ENCODE measurements at places on chromosomes 16 and 17. TPM values are rescaled to one million over a fixed set of nuclear protein-coding genes. Genes with fewer than 3 reads are reported as not detected.

Gene SMIM36
- not detected for polyA plus RNA-seq

- H3K36me3 ChIP-seq, result peaks cover 36% of the 10 kb centered on the region
- H3K4me3 ChIP-seq, result no peak overlapping the region
- H3K4me1 ChIP-seq, result no peaks in the 10 kb centered on the region
- no peaks in the 10 kb centered on the region for H3K27me3 ChIP-seq
These were observed 22.2 kb downstream of the MEAK7 start for GRCh38 chr16:84482001-84482891.

DNA sequence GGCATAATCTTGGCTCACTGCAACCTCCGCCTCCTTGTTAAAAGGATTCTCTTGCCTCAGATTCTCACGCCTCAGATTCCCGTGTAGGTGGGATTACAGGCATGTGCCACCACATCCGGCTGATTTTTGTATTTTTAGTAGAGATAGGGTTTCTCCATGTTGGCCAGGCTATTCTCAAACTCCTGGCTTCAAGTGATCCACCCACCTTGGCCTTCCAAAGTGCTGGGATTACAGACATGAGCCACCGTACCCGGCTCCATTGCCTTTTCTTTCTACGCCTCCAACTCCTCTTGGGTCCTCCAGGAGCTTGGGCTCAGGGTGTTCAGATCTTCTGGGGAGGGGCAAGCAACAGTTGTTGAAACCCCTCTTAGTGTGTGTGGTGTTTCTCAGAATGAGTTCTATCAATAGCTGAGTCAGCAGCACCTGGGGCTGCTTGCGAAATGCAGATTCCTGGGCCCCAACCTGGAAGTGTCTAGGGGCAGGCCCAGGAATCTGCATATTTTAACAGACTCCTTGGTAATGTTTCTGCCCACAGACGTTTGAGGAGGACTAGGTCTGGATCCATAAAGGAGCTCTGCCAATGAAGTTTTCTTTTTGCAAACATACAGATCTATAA lies 31.4 kb downstream of the SEC14L5 start:
- H3K36me3 ChIP-seq, result no peaks in the 10 kb centered on the region
- DNase-seq, result no peak
- peaks cover 5% of the 10 kb centered on the region for H3K4me1 ChIP-seq
- H3K4me3 ChIP-seq, result no peak overlapping the region
- no peak overlapping the region for H3K27ac ChIP-seq

- H3K36me3 ChIP-seq, result no peaks in the 10 kb centered on the region
- H3K4me3 ChIP-seq, result no peak overlapping the region
- no peak for DNase-seq
- H3K27me3 ChIP-seq, result no peaks in the 10 kb centered on the region
- H3K4me1 ChIP-seq, result peaks cover 6% of the 10 kb centered on the region
These were observed 52.5 kb downstream of the WSB1 start for GRCh38 chr17:27346228-27346899.

DNA sequence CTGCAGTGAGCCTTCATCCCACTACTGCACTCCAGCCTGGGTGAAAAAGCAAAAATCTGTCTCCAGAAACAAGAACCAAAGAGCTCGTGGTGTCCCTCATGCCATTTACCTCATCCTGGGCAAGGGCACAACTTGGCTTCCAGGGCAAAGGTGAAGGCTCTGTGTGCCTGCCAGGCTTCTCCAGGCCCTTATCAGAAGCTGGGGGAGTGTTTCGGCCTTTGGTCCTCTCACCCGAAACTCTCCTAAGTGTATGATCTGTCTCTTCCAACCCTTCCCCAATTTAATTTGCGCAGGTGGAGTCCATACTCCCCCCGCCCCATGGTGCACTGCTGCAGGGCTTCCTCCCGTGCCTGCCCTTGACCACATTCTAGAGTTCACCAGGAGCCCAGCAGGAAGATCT lies 1.1 kb downstream of the CES2 start:
- peaks cover 7% of the 10 kb centered on the region for H3K4me1 ChIP-seq
- no peak overlapping the region for H3K27ac ChIP-seq
- no peaks in the 10 kb centered on the region for H3K27me3 ChIP-seq
- H3K36me3 ChIP-seq, result peaks cover 38% of the 10 kb centered on the region
- no peak overlapping the region for H3K4me3 ChIP-seq

GRCh38 chr16:35735403-35736251 lies 2276.2 kb downstream of the TP53TG3F start:
- H3K27me3 ChIP-seq, result no peaks in the 10 kb centered on the region
- no peaks in the 10 kb centered on the region for H3K36me3 ChIP-seq
- DNase-seq, result no peak
- no peak overlapping the region for H3K4me3 ChIP-seq
- no peaks in the 10 kb centered on the region for H3K4me1 ChIP-seq

Gene SLFN14
- not detected for polyA plus RNA-seq

Gene TRPV3
- polyA plus RNA-seq, result 0.28 TPM

DNA sequence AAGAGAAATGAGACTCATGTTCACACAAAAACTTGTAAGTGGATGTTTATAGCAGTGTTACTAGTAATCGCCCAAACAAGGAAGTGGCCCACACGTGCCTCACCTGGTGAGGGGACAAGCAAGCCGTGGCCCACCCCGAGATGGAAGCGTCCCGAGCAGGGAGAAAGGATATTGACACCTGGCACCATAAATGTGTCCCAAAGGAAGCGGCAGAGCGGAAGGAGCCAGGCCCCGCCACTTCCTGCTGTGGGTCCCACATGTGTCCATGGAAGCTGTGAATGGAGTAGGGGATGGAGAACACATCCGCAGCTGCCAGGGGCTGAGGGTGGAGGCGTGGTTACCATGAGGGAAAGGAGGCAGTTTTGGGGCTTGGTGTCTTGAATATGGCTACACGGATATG lies 18.9 kb downstream of the KCNJ18 start:
- H3K4me1 ChIP-seq, result no peaks in the 10 kb centered on the region
- no peaks in the 10 kb centered on the region for H3K36me3 ChIP-seq
- no peak overlapping the region for H3K27ac ChIP-seq
- H3K27me3 ChIP-seq, result peaks cover 10% of the 10 kb centered on the region

Gene MAF
- polyA plus RNA-seq, result 0.37 TPM

Gene ITGAX
- polyA plus RNA-seq, result 0.66 TPM

DNA sequence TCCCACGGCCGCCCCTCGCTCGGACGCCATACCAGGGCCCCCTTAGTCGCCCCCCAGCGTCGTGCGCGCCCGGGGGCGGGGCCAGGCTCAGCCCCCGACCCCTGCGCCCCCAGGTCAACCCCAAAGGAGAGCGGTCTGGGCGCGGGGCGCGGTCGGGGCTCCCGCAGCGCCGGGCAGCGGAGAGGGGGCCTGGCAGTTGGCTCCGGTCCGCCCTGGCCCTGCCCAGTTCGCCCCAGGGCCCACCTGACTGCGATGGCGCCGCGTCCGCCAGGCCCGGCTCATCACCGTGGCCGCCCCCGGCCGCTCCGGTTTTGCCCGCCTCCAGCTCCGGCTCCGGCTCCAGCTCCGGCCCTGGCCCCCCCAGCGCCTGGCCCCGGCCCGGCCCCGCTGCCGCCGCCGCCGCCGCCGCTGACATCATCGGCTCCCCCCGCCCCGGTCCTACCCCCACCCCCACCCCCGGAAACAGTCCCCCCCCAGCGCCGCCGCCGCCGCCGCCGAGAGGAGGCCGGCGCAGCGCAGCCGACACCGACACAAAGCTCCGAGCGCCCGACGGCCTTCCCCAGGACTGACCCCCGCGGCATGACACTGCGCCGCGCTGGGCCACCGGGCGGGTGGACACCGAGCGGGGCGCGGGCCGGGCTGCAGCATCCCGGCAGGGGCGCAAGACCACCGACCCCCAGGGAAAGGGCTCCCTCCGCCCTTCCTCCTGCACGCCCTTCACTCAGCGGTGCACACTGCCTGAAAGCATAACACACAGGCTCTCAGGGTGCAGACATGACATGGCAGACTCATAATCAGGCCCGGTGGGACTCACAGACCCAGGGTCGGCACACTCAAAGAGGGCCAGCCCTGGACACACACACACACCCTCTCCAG lies at the start of gene ZBTB4:
Gene ZBTB4, minus strand, starts transcription at position 419 of the 876 bp plus-strand sequence. CDS start 12,830 bp downstream, outside the sequence.
- peak; percentile 92 for DNase-seq
- peak within 1 kb of the TSS; percentile 77 for H3K4me3 ChIP-seq
- no peaks in the 10 kb centered on the region for H3K36me3 ChIP-seq
- peaks cover 32% of the 10 kb centered on the region for H3K4me1 ChIP-seq
- H3K27ac ChIP-seq, result peak within 1 kb of the TSS; percentile 90

GRCh38 chr16:48378276-48378675 lies 6.9 kb downstream of the SIAH1 start:
- no peaks in the 10 kb centered on the region for H3K36me3 ChIP-seq
- H3K27me3 ChIP-seq, result no peaks in the 10 kb centered on the region
- no peak for DNase-seq
- H3K4me1 ChIP-seq, result peaks cover 33% of the 10 kb centered on the region
- no peak overlapping the region for H3K4me3 ChIP-seq

Gene CCDC78
- polyA plus RNA-seq, result 15.4 TPM

DNA sequence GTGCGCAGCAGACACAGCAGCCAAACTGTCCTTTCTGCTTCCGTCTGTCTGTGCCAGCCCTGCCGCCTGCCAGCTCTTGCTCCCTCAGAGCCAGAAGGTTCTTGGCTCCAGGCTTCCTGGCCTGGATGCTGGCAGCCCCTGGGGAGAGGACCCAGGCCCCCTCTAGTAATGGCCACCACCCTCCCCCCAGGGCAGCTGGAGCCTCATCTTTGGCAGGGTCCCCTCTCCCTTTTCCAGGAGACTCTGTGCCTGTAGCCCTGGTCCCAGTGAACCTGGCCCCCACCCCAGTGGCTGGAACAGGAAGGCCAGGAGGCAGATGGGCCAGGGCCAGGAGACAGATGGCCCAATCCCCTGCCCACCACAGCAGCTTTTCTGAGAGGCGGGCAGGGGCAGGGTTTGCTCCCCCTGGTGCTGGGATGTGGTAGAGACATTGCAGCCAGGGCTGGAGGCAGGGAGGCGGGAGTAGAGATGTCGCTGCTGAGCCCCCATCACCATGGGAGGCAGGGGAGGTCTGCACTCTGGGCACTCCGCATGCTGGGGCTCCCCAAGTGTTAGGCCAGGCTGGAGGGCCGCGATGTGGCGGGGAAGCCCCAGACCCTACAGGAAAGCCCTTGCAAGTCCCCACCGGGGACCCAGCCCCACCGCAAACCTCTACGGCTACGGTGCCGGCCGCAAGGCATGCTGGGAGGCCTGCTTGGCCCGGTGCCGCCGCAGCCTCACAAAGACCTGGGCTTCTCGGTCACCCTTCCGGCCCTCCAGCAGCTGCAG lies 16.7 kb downstream of the UNC13D start:
- peak overlapping the region; percentile 10 for H3K27ac ChIP-seq
- H3K4me3 ChIP-seq, result peak overlapping the region; percentile 37
- no peaks in the 10 kb centered on the region for H3K27me3 ChIP-seq
- H3K36me3 ChIP-seq, result peaks cover 26% of the 10 kb centered on the region
- DNase-seq, result peak; percentile 99

DNA sequence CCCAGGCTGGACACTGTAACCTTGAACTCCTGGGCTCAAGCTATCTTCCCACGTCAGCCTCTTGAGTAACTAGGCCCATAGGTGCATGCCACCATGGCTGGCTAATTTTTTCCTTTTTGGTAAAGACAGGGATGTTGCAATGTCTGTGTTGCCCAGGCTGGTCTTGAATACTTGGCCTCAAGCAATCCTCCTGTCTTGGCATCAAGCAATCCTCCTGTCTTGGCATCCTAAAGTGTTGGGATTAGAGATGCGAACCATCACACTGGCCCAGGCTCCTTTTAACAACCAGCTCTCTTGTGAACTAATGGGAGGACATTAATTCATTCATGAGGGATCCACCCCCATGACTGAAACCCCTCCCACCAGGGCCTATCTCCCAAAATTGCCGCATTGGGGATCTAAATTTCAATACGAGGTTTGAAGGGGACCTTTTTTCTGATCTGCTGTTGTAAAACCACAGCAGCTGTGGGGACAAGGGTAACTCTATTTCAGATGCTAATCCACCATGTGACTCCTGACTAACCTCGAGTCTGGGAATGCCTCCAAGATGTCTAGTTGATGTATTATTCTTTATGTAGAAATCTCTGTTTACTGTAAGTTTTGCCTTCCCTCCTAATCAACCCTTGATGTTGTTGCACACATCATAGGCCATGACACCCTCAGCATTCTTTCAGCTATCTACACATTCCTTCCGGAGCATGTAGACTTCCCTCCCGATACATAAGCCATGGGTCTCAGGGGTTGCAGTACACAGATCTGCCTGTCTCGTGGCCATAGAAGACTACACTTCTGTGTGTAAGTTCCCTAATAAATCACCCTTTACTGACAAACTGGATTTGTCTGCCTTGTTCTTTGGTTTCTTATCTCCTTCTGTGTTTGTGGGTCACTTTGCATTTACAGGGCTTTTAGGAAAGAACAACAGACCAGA lies 37.6 kb downstream of the RNF112 start:
- H3K36me3 ChIP-seq, result no peaks in the 10 kb centered on the region
- peak; percentile 29 for DNase-seq
- peaks cover 27% of the 10 kb centered on the region for H3K4me1 ChIP-seq
- peak overlapping the region; percentile 82 for H3K27ac ChIP-seq

GRCh38 chr17:17386094-17386800 lies 83.1 kb downstream of the NT5M start:
- peaks cover 1% of the 10 kb centered on the region for H3K27me3 ChIP-seq
- H3K4me1 ChIP-seq, result no peaks in the 10 kb centered on the region
- DNase-seq, result no peak
- H3K36me3 ChIP-seq, result no peaks in the 10 kb centered on the region
- no peak overlapping the region for H3K27ac ChIP-seq
- H3K4me3 ChIP-seq, result no peak overlapping the region

DNA sequence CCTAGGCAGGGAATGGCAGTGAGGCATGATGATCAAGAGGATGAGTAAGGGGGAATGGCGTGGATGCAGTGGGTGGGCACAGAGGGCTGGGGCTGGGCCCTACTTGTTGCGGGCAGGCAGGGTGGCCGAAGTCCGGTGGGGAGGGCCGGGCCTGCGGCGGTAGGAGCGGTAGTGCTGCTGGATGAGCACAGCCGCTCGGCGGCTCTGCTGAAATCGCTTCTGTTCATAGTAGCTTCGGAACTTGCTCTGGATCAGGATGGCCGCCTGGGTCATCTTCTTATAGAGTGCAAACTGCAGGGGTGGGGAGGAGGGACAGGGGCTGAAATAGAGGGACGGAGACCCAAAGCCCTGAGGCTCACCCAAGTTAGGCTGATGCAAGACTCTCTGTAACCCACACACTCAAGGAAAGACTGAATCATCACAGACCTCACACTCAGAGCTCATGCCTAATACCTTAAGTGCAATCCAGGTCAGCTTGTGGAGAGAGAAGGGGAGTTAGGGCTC lies 1.5 kb upstream of the SPAG7 start:
- peaks cover 16% of the 10 kb centered on the region for H3K4me1 ChIP-seq
- peak overlapping the region; percentile 96 for H3K27ac ChIP-seq
- H3K36me3 ChIP-seq, result peaks cover 18% of the 10 kb centered on the region
- peak; percentile 48 for DNase-seq
- peak overlapping the region; percentile 59 for H3K4me3 ChIP-seq

DNA sequence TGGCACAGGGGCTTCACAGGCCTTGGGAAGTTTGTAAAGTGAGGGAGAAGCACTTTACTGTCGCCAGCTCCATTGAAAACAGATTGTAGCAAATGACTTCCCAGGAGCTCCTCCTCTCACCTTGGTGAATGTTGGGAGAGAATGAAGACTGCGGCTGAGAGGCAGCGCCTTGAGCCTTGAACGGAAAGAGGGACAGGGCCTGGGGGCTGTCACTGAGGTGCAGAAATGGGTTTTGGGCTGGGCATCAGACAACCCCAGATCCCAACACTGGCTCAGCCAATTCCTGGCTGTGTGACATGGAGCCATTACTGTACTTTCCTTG lies 603 bp upstream of the MRTFB start:
- H3K27me3 ChIP-seq, result no peaks in the 10 kb centered on the region
- no peaks in the 10 kb centered on the region for H3K4me1 ChIP-seq
- peak overlapping the region; percentile 82 for H3K4me3 ChIP-seq
